HTR-8/SVneo (cell line): ENCODE measurements at places on chromosomes 7 and 10.

DNA sequence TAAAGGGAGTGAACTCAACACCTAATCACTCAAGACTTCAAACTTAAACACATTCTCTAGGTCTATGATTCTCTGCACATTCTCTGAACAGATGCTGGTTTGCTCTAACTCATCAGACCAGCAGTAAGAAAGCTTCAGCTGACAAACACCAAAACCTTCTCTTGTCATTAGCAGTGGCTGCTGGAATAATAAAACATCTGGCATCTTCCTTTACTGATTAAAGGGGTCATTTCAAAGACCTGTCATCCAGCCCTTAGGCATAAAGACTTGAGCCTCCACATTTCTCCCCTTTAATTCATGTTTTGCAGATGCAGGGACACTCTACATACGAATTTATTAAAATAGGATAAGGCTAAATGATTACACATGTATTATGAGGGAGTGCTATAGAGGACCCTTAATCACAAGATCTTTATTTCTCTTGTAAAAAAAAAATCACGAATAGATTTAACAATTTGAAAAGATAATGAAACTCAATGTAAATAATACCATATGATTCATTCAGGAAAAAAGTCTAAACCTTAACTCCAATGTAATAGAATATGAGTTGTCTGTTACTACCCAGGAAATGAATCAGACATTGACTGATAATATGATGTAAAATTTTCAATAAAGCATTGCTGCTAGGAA lies 152.4 kb upstream of the GNAI1 start:
- no peak for DNase-seq

GRCh38 chr7:37234334-37234733 lies 214.3 kb downstream of the ELMO1 start:
- no peak for DNase-seq

- DNase-seq, result no peak
Observed at GRCh38 chr10:50578949-50579348, 44.8 kb downstream of the SGMS1 start.

GRCh38 chr7:151491859-151492258 lies 27.8 kb downstream of the RHEB start:
- peak; percentile 77 for DNase-seq

- no peak for DNase-seq
Observed at GRCh38 chr10:104683567-104683966, 42.5 kb downstream of the SORCS3 start.

DNA sequence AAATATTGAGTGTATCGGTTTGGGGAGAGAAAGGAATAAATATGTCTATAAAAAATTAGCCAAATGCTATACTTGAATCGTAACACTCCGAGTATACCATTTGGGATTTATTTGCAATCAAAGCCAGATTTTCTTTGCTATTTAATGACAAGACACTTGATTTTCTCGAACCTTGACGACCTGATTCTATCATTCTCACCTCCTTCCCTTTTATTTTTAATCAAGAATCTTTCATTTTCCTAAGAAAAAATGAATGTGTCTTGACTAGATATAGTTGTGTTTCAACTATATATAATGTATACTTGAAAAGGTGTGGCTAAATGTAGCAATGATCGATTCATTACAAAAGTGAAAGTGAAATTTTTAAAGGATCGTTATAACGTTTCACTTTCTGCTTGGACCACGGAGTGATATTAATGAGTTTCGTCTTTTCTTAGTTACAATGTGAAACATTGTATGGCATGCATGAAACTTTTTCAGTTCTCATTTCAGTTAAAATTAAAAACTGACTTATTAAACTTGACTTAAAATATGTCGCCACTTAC lies 562 bp downstream of the NUB1 start:
- DNase-seq, result no peak

DNA sequence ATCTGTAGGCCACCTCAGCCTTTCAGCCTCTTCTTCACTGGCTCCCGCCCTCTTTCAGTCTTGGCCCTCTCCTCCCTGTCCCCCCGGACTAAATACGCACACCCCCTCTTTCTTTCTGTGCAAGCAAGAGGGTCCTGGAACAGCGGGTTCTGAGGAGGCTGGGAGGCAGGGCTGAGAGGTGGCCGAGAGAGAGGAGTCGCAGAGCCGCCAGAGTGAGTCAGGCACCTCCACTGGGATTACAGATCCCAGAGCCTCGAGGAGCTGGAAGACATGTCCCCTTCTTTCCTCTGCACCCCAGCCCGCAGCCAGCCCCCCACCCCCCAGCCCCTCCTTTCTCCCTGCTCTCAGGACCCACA lies 182 bp downstream of the CCDC136 start:
- peak; percentile 37 for DNase-seq

- DNase-seq, result peak; percentile 34
Observed at GRCh38 chr10:68348265-68348741, 15.6 kb upstream of the PBLD start.

DNA sequence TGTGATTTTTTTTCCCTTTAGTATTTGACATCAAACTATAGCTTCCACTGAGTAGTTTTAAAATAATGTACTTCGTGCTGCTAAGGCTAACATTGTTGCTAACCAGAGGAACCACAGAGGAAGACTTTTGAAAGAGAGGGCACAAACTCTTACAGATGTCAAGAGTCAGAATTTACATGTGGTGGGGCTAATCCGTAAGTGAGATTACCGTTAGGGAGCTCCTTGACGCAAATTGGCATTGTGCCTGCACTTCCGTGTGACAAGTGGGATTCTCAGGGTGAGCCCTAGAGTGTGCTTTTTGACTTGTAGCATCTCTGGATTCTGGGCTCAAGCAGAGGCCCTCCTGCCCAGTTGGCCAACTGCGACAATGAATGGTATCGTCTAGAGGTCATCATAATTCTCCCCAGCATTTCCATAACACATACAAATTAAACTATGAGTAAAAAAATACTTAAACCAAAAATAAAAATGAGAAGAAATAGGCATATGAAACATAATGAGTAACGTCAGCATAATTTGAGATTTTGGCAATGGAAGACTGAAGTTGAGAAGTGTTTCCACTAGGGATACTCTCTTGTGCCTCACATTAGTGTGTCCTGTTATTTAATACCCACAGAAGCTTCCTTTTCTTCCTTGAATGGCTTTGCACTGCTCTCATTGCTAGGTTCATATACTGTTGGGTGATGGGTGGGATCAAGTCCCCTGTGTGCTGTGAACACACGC lies 164.0 kb downstream of the SDK1 start:
- DNase-seq, result no peak

DNA sequence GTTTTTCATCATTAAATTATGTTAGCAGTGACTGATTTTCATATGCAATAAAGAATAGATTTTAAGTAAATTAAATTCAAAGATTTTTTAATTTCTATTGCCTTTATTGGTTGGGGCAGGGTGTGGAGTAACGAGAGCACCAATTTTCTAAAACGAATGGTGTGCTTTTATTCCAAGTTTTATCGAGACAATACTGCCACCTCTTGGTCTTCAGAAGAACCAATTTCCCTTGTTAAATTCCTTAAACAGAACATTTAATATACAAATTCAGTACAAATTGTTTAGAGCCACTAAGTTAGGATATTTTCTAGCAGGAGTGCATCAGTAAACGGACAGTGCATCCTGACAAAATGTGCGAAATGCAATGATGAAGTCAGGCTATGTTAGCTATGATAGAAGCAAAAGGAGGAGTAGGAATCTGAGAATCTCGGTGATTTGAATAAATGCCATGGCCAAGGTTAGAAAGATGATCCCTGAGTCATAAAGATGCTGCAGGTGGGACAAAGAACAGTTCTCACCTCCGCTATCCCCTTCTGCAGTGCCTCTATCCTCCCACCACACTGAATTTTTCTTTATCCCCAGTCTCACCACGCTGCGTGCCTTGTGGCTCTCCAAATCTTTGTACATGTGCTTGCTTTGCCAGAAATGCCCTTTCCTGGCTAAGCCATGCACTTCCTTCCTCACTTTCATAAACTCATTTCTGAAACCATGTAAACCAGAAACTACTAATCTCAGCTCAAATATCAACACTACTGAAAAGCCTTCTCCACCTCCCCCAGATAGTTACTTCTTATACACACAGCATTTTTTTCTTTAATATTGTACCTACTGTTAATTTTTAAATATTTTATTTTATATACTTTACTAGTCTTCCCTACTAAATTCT lies 31.9 kb upstream of the AGBL3 start:
- peak; percentile 8 for DNase-seq

GRCh38 chr10:103144041-103144440 lies 49.0 kb downstream of the NT5C2 start:
- no peak for DNase-seq

GRCh38 chr10:34906067-34906965 lies 91.2 kb upstream of the PARD3 start:
- no peak for DNase-seq

- peak; percentile 38 for DNase-seq
Observed at GRCh38 chr10:77837248-77837924, 89.2 kb downstream of the DLG5 start.
